ENCODE measurements at places on chromosomes 3 and 15.

DNA sequence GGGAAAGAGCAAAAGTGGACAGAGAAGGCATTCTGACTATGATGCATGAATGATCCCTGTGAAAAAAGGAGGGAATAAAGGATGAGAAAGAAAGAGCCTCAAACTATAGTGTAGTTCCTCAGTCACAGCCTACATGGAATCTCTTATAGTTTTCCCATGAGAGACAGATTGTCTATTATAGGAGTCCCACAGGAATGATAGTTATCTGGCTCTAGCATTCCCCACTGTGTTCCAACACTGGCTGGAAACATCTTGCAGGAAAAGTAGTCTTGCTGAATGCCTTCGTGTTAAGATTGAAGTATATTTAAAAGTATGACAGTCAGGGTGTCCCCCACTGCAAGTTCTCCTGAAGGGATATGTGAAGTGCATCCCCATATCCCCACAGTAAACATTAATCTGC lies 641.5 kb upstream of the NECTIN3 start:
- no peak for DNase-seq

GRCh38 chr15:74191798-74192197 lies 10.8 kb downstream of the STRA6 start:
- no peak for DNase-seq

DNA sequence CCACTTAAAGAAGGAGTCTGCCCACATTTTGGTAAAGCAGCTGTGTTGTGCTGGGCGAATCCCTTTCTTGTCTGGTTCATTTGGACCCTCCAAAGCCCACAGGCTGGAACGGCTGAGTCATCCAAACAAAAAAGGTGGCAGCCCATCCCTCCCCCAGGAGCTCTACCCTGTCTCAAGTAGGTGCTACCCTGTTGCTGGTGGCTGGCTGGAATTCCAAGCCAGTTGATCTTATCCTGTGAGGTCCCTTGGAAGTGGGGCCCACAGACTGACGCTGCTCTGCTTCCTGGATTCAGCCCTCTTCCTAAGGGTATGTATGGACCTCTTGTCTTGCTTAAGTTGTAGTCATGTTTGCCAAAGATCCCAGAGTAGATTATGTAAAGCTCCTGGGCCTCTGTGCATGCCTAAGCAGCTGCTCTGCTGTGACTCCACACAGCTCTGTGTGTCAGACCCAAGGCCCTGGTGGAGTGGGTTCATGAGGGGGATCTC lies 44.5 kb downstream of the CCR1 start:
- DNase-seq = no peak

DNA sequence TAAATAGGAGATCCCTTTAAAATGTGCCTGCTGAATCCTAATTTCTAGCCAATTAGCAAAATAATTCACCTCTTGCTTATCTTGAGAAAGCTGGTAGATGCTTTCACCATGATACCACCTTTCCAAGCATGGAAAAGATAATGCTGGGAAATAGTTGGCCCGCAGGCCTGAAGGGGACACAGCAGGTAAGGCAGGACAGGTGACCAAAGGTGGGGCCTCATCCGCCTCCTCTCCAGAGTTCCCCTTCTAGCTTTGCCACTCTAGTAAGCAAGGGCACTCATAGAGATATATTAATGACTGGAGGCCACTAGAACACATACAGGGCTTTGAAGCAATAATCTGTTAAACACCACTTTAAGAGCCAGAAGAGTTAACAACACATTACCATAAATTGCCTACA lies 45.5 kb downstream of the SATB1 start:
- no peak for DNase-seq

GRCh38 chr15:70417535-70417934 lies 319.8 kb upstream of the TLE3 start:
- DNase-seq = no peak

DNA sequence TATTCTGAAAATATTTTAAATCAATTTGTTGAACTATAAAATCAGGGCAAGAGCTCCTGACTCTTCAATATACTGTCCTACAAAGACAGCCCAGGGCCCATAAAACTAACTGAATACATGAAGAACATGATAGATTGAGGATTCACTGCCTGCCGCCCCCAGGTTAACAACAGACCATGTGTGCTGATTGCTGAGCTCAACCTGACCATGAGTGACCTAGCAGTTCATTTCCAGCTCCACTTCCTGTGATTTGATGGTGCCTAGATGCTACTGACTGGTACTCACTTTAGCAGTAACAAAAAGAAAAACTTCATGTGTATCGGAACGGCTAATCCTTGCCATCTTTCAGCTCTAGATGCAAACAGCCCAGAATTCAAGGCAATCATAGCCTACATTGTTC lies 9.6 kb upstream of the KLF13 start:
- DNase-seq = no peak

- DNase-seq = no peak
These were observed 36.4 kb upstream of the COPB2 start for GRCh38 chr3:139425745-139426400.

GRCh38 chr3:143220741-143221140 lies 101.2 kb downstream of the CHST2 start:
- no peak for DNase-seq

DNA sequence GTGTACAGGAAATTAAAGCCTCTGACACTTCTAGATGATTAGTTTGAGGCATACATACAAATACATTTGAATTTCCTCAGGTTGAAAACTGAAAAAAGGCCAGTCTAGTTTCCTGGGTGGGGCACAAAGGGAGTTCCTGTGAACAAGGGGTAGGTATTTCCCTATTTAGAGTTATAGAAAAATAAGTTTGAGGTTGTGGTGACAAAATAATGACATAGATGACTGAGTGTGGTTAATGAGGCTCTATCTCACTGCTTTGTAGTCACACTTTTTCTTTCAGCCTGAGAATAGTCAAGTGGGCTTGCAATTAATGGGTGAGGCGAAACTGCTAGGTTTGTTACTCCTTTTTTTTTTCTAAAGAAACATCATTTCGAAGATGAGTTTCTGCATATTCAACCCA lies 4.3 kb downstream of the SLCO3A1 start:
- DNase-seq = no peak
